Thoracic aorta (tissue), 2 donors: ENCODE measurements at places on chromosomes 2 and 18. TPM values are rescaled to one million over a fixed set of nuclear protein-coding genes. Genes with fewer than 3 reads are reported as not detected.

Gene ANKRD30BL
- not detected for total RNA-seq

Gene NEURL3
- total RNA-seq = not detected

Gene CPO
- total RNA-seq = not detected

Gene LYG1
- total RNA-seq = 5.8 TPM

Gene MYO7B
- total RNA-seq = 0.14 TPM

Gene EN1
- total RNA-seq = not detected

Gene SESTD1
- 62.2 TPM for total RNA-seq

Gene MXD1
- 13.8 TPM for total RNA-seq

Gene UGT1A3
- total RNA-seq = not detected

Gene PROKR1
- total RNA-seq = not detected

DNA sequence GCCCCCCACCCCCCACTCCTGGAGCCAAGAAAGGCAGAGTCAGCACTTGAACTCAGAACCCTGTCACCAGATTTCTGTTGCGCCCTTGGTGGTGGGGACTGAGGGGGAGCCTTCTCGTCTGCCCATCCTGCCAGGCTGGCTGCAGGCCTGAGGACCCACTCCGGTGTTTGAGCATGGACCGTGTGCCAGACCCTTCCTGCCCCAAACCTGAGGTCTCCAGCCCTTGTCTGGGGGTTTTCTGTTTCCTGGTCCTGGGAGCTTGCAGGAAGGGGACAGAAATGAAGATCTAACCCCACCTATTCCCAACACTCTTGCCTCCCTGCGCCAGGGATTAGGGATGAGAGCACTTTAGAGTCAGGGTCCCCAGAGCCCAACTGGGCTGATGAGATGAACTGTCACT lies 190.6 kb downstream of the HAUS1 start:
- DNase-seq = no peak

DNA sequence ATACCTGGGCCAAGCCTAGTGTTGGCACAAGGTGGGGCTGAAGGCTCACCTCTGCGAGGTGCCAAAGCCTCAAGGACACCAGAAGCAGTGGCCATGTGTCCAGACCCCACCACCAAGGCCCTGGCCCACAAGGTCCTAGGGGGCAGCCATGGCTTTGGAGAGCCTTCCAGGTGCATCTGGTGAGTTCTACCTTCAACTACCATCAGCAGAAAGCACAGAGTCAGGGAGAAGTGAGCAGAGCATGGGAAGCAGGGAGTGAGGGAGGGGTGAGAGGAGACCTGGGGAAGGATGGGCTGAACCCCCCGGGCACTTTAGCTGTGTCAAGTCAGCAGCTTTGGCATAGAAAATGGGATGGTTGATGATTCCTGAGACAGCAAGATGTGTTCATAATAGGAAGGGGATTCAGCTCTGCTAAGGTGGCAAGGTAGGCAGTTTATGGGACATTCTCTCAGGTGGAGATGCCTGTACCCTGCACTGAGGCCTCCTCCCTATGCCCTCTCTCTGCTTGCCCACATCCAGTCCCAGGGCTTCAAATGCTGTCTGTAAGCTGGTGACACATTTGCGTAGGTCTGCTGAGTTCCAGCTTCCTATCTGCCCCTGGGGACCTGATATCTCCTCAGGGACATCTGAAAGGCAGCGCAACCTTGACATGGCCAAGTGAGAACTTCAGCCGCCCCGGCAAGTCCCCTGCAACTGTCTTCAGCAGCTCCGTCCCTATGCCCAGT lies 83.4 kb upstream of the RGPD5 start:
- DNase-seq = no peak

DNA sequence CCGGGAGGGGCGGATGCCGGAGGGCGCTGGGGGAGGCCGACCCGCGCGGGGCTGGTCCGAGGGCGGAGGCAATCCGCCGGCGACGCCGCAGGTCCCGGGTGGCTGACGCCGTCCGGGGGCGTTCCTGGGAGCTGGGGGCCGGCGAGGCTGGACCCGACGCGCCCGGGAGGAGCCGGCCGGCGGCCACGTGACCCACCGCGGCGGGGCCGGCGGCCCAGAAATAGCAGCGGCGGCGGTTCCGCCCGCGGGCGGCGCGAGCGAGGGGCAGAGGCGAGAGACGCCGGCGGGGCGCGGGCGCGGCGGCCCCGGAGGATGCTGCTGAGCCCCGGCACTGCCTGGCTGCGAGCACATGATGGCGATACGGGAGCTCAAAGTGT lies at the start of gene RAB31:
Gene RAB31, plus strand, starts transcription at position 245 of the 377 bp plus-strand sequence. Its CDS starts 105 bp downstream, at position 350.
- DNase-seq = peak; percentile 37

DNA sequence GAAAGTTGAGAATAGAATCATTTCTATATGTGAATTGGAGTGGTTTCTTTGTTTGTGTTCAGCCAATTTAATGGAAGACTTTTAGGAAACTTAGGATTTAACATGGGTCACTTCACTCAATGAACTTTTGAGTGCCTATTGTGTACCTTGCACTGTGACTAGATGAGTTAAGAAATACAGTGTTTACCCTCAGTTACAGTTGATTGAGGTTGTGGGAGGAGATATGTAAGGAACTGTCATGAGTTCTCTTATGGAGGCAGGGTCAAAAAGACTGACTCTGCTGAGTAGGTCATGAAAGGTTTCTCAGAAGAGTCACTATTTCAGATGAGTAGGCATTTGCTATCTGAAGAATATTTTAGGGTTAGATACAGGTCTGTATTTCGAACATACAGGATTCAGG lies 98.6 kb downstream of the RAB3GAP1 start:
- DNase-seq = no peak

DNA sequence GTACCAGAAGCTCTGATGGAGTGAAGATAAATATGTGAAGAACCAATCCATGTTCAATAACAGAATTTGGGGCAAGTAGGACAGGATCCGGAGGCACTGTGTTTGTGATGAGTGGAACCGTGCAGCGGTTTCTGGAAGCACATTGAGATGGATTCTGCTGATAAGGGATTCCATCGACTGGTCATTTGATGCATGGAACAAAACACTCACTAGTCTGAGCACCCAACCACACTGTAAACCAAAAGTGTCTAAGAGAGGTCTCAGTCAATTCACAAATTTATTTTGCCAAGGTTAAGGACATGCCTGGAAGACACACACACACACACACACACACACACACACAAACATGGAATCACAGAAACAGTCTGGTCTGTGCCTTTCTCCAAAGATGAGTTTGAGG lies 459.5 kb downstream of the FBXO15 start:
- DNase-seq = no peak

- DNase-seq = no peak
Observed at GRCh38 chr2:188142636-188143295, 148.9 kb upstream of the GULP1 start.

DNA sequence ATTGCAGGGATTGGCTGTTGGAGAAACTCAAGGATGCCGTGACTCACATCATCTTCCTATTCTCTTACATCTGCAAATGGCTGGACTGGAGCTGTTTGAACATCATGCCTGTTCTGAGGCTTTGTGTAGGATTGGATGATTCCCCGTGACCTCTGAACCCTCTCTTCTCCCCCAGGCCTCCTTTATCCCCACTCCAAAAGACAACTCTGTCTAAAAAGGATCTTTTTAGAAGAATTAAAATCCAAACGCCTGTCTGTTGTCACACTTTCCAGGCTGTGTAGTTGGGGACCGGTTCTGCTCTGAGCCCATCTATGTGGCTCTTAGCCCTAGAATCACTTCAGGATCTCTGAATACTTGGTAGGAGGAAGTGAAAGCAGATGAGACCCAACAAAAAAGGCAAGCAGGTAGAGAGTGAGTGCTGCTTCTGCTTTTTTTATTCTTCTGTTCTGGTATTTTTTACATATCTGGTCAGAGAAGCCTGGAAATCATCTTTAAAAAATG lies 565 bp downstream of the SP140 start:
- no peak for DNase-seq

GRCh38 chr18:25465152-25465732 lies 113.3 kb upstream of the ZNF521 start:
- no peak for DNase-seq

- no peak for DNase-seq
Observed at GRCh38 chr2:104840893-104841585, 12.9 kb upstream of the POU3F3 start.

DNA sequence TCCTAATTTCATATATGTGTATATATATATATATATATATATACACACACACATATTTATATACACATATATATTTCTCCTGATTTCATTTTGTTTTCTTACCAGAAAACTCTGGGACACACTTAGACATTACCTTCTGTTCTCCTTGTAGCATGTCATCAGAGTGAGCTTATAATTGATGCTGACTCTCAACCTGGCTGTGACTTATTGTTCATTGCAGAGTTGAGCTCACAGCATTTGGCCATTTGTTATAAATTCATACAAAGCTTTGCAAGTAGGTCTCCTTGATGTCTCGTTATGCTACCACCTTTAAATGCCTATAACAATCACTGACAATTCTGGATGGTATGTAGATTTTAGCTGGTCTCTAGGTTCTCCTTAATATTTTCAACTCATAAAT lies 314.8 kb downstream of the LRRTM4 start:
- DNase-seq = no peak

- no peak for DNase-seq
Observed at GRCh38 chr2:97068074-97068473, 26.6 kb downstream of the FAHD2B start.

GRCh38 chr18:23619388-23619881 lies 33.1 kb upstream of the NPC1 start:
- DNase-seq = no peak

- no peak for DNase-seq
Observed at GRCh38 chr18:629269-630150, 27.9 kb upstream of the TYMS start.
